ENCODE measurements at places on chromosomes 11 and 22.

DNA sequence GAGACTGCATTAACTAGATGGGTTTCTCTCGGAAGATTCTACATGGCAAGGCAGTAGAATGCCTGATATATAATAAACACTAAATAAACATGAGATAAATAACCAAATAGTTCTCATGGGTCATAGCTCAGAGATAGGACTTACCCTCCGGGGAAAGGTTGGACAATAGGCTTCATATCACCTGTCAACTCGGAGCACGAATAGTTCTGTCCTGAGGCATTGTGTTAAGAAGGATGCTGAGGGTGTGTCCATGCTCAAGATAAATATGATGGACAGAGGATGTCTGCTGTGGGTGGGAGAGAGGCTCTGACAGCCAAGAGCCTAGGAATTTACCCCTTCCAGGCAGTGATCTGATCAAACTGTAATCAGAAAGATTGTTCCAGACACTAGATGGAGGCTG, 474.0 kb downstream of the MIAT start:
- DNase-seq, result no peak
- H3K4me3 ChIP-seq, result no peak overlapping the region
- no peak overlapping the region for H3K27ac ChIP-seq
- no peaks in the 10 kb centered on the region for H3K36me3 ChIP-seq
- H3K27me3 ChIP-seq, result peaks cover 16% of the 10 kb centered on the region

GRCh38 chr11:114399490-114400215, 658 bp downstream of the C11orf71 start:
- no peaks in the 10 kb centered on the region for H3K27me3 ChIP-seq
- DNase-seq, result no peak
- peaks cover 21% of the 10 kb centered on the region for H3K36me3 ChIP-seq

GRCh38 chr11:104462341-104462740, 298.4 kb upstream of the PDGFD start:
- no peak overlapping the region for H3K27ac ChIP-seq
- H3K4me3 ChIP-seq, result no peak overlapping the region
- DNase-seq, result no peak
- H3K27me3 ChIP-seq, result no peaks in the 10 kb centered on the region

- no peaks in the 10 kb centered on the region for H3K36me3 ChIP-seq
- H3K27me3 ChIP-seq, result no peaks in the 10 kb centered on the region
- no peak overlapping the region for H3K4me3 ChIP-seq
- H3K4me1 ChIP-seq, result peaks cover 11% of the 10 kb centered on the region
- no peak overlapping the region for H3K27ac ChIP-seq
Observed at GRCh38 chr22:18071968-18072310, 5.9 kb upstream of the PEX26 start.

DNA sequence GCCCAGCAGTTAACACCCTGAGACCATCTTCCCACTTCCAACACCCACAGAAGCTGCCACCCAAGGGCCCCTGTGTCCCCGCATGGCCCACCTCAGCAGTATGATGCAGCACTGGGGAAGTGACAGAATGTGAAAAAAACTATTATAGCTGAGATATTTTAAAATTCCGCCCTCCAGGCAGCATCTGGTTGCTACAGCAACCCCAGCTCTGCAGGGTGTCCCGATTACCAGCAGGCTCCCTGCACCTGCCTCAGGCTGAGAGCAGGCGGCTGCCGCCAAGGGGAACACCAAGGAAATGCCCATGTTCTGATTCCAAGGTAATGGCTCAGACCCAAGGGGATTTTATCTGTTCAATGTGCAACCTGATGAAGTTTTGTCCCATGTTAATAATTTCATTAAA, 10.5 kb upstream of the TMEM121B start:
- H3K4me3 ChIP-seq, result no peak overlapping the region
- no peaks in the 10 kb centered on the region for H3K27me3 ChIP-seq
- peaks cover 3% of the 10 kb centered on the region for H3K4me1 ChIP-seq
- no peak for DNase-seq

- DNase-seq, result no peak
- peaks cover 4% of the 10 kb centered on the region for H3K4me1 ChIP-seq
- H3K27ac ChIP-seq, result no peak overlapping the region
- H3K4me3 ChIP-seq, result no peak overlapping the region
Observed at GRCh38 chr11:82722231-82722630, 11.4 kb downstream of the FAM181B start.
